Left renal cortex interstitium (tissue), 4 donors: ENCODE measurements at places on chromosomes 5 and 9. TPM values are rescaled to one million over a fixed set of nuclear protein-coding genes. Genes with fewer than 3 reads are reported as not detected.

- peak; percentile 13 for DNase-seq
These were observed 32.1 kb downstream of the CNOT6 start for GRCh38 chr5:180526269-180526668.

GRCh38 chr5:139651043-139651834 lies 3.1 kb downstream of the CXXC5 start:
- no peak for DNase-seq

DNA sequence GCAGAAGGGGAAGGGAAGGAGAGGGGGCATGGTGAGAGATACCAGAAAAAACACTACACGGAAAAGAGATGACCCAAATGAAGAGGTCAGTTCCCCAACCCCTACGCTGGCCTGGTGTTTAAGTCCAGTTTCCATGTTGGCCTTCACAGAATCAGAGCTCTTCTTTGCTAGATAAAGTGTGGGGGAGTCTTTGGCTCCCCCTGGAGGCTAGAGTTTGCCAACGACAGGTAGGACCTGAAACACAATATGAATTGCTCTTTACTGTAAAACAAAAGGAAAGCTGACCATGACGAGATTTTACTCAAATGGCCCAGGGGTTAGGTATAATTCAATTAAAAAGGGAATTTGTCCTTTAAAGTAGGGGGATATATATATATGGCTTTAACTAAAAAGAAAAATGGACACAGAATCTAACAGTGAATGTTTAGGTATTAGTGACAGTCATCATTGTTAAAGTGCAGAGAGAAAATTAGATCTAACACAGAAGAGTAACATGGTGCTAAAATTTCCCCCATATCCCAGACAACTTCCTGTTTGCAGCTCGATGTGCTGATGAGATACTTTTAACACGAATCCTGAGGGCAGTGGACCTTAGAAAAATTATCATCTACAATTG lies 92.0 kb downstream of the SV2C start:
- DNase-seq, result peak; percentile 46

DNA sequence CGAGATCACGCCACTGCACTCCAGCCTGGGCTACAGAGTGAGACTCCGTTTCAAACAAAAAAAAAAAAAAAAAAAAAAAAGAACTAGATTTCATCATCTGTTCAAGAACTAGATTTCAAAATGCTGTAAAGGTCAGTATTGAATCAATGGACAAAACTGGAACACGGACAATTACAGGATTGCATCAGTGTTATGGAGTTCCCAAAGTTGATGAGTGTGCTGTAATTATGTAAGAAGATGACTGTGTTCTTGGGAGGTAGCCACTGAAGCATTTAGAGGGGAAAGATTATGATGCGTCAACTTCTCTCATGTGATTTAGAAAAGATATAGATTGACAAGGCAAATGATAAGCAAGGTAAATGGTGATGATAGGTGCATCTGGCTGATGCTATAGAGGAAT lies 6.5 kb downstream of the FAM240B start:
- no peak for DNase-seq

DNA sequence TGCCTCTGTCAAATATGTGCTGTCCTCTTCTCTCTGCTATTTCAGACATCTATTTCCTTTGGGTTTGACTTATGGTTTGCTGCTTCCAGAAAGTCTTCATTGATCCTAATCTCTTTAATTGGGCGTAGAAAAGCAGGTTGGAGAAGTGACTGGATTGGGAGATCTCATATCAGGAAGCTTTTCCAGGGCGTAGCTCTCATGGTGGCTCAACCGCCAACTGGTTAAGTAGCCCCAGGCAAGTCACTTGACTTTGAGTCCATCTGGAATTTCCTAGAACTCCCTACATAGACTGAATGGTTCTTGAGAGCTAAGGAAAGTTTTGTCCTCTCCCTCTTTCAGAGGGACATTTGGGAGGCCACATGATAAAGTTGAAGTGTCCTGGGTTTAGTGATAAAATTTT lies 192.3 kb upstream of the GLRA1 start:
- DNase-seq, result no peak

- no peak for DNase-seq
These were observed 8.2 kb upstream of the AHRR start for GRCh38 chr5:313265-313664.

GRCh38 chr9:27888661-27889295 lies 315.5 kb upstream of the C9orf72 start:
- no peak for DNase-seq

GRCh38 chr9:37104183-37104889 lies 16.0 kb upstream of the ZCCHC7 start:
- no peak for DNase-seq

- no peak for DNase-seq
These were observed 192.3 kb downstream of the TLE1 start for GRCh38 chr9:81497091-81497490.

- no peak for DNase-seq
These were observed 173.2 kb downstream of the SH3GL2 start for GRCh38 chr9:17752021-17752420.

DNA sequence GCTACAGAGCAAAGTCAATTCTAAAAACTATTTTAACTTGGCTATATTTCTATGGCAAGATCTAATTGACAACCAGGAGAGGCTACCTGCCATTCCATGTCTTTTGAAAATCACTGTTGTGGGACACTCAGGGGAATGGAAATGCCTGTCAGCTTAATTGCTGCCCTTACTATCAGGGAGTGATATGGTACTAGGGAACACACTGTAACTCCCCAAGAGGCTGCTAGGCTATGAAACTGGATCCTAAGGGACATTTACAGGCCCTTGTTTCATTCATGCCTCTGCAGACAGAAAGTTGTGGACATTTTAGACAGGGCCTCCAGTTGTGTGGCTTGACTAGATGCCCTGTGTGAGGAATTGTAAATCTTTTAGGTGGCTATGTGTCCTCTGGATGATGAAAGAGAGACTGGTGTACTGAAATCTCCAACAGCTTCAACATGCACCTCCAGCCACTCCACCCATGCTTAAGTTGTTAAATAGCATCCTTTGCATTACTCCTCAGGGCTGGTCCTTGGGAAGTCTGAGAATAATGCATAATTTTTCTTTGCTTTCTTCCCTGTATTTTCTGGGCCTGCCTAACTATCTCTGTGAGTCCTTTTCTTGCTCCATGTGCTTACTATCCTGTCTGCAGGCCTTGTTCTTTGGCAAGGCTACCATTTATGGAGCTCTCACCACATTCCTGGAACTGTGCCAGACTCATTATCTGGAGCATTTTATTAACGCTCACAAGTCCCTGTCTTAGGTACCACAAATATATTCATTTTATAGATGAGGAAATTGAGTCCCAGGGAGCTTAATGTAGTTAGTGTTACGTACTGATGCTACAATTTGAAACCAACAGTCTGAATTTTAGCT lies 3.2 kb downstream of the MROH2B start:
- DNase-seq, result no peak

DNA sequence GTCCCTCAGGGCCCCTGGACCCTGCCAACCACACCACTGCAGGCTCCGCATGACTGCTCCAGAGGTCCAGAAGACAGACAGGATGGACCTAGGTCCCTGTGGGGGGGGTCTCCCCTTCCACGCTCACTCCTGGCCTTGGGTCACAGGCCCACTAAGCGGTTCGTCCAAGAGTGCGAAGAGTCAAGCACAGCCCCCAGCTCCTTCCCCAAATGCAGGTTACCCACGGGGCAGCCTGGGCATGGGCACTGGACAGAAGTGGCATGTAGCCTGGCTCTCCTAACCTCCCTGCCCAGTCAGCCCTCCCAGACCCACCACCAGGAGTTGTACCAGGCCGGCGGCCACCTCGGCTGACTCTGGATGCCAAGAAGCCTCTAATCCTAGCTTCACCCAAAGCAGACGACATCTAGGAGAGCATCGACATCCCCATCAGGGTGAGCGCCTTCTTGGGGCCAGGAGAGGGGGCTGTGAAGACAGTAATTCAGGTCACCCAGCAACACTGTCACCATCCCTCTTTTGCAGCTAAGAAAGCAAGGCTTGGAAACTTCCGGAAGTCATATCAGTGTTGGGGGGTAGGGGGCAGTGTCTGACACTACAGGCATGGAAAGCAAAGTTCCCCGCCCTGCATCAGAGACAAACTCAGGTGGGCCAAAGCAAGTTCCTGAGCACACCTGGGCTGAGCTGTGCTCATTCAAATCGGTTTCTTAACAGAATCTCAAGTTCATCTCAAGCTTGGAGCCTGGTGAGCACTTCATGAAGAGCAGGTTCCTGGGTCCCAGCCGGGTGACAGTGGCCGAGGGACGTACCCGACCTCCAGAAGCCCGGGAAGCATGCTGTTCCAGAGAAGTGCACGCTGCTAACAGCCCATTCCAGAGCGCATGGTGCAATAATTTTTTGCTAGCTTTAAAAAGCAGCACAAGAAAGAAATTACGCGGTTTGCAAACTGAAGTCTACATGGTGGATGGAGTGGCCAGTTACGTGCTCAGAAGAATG lies 68.7 kb downstream of the SEMA4D start:
- DNase-seq, result no peak

GRCh38 chr5:159199225-159199624 lies 10.1 kb downstream of the RNF145 start:
- DNase-seq, result no peak

- no peak for DNase-seq
These were observed 11.6 kb downstream of the ARHGEF28 start for GRCh38 chr5:73637565-73637964.

DNA sequence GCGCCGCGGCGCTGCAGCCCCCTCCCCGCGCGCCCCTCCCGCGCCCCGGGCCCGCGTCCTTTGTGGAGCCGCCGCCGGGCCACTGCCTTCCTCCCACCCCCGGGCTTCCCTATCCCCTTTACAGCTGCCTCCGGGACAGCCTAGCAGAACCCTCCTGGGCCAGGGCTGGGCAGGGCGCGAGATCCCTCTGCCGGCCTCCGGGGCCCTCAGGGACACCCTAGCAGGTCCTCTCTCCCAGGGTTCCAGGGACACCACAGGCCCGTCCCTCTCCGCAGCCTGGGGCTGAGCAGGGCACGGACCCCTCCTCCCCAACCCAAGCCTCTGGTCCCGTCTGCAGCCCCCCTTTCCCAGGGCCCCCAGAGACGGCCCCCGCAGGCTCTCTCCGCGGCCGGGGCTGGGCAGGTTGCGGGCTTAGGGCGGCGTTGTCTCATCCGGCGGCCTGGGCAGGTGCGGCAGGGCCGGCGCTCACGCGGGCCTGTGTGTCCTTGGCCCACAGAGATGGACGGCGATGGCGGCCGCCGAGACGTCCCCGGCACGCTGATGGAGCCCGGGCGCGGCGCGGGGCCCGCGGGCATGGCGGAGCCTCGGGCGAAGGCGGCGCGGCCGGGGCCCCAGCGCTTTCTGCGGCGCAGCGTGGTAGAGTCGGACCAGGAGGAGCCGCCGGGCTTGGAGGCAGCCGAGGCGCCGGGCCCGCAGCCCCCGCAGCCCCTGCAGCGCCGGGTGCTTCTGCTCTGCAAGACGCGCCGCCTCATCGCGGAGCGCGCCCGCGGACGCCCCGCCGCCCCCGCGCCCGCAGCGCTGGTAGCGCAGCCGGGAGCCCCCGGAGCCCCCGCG lies 710 bp downstream of the WNK2 start:
- DNase-seq, result no peak

DNA sequence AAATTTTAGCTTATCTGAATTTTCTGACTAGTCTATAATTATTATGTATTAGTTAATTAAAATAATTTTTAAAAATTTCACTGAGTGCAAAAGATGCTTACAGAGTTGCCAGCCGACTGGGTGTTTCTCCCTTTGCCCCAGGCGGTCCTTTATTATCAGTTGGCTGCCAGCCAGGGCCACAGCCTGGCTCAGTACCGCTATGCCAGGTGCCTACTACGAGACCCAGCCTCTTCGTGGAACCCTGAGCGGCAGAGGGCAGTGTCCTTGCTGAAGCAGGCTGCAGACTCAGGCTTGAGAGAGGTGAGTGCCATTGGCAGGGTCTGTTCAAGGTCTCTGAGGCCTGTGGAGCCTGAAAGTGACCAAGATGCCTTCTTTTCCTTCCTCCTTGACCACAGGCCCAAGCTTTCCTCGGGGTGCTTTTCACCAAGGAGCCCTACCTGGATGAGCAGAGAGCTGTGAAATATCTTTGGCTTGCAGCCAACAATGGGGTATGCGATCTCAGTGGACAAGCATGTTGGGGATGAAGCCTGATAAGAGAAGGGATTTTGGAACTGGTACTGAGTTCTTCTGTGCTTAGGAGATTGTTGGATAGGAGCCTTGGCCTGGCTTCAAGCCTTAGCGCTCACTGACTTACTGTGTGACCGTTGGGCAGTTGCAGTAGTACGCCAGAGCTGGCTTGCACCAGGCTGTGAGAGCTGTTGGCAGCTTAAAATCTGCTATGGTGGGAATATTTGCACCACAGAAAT lies 10.6 kb downstream of the DELE1 start:
- no peak for DNase-seq

DNA sequence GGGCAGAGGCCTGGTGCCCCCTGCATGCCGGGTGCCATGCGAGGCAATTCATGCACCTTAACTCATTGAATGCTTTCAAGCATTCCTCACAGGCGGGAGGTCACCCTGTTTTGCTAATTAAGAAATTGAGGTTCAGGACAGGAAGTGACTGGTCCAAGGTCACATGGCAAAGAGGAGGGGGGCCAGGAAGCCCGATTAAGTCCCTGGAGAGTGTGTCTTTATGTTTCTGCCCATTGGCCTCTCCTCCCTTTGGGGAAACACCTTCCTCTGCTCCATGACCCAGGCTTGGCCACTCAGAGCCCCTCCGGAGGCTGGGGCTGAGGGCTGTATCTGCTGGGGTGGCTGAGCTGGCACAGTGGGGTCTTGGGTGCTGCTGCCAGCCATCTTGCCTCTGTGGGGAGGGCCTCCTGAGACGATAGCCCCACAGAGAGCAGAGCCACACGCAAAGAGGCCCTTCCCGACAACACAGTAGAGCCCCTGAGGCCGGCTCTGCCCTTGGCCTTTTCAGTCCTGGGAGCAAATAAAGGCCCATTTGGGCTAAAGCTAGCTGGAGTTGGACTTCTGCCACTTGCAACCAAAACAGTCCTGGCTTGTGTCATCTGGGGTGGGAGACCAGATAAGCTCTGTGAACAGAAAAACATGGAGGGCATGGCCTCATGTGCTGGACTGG lies 90.8 kb upstream of the NEURL1B start:
- DNase-seq, result no peak

DNA sequence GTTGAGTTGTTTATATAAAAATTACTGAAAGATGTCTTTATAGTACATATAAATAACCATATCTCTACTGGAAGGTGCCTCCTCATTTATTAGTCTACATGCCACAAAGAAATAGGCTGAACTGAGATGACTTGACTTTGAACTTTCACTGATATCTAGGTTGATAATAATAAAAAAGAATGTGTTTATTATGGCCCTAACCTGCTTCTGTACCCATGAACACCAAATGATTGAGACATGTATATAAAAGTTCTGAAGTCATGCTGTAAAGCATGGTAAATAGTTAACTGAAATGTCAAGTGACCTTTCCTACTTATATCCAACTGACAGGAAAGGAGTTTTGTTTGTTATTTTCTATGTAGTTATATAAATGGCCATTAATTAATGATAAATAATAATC lies 33.2 kb upstream of the GRAMD2B start:
- DNase-seq, result no peak

- no peak for DNase-seq
These were observed 753 bp downstream of the RPS6 start for GRCh38 chr9:19379283-19379682.

The FAM78A gene
- 2.6 TPM for polyA plus RNA-seq

The IFNA13 gene
- polyA plus RNA-seq, result not detected

The SH3RF2 gene
- 7.7 TPM for polyA plus RNA-seq

The PCDHA9 gene
- not detected for polyA plus RNA-seq

The IRX1 gene
- polyA plus RNA-seq, result 42.2 TPM

The GZMA gene
- polyA plus RNA-seq, result 0.52 TPM

The TMEM252 gene
- 6.1 TPM for polyA plus RNA-seq

The SMIM33 gene
- not detected for polyA plus RNA-seq

The GABRP gene
- polyA plus RNA-seq, result 3.6 TPM

The KCNV2 gene
- polyA plus RNA-seq, result 0.06 TPM
